ENCODE measurements at places on chromosomes 7 and 10. TPM values are rescaled to one million over a fixed set of nuclear protein-coding genes. Genes with fewer than 3 reads are reported as not detected.

GRCh38 chr7:28408105-28408959 is 4.0 kb upstream of the CREB5 start:
- no peak for DNase-seq

Gene CCL26
- total RNA-seq = not detected

DNA sequence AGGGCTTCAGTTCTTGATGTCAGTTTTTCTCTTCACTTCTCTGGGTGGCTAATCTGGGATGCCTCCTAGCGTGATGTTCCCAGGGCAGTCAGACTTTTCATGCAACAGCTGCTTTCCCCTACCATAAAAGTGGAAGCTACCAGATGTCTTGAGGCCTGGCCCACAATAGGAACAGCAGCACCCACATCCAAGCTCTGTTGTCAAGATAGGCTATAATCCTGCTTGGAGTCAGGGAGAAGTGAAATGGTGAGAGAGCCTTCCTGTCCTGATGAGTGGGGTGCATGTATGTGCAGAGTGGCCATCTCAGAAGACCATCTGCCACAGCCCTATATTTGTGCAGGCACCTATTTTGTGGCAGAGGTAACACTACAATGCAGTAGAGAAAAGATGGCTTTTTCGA is 108.0 kb downstream of the HTR5A start:
- DNase-seq = no peak

GRCh38 chr7:131899271-131900030 is 343.0 kb upstream of the PODXL start:
- no peak for DNase-seq

Gene VSTM4
- total RNA-seq = 0.26 TPM

DNA sequence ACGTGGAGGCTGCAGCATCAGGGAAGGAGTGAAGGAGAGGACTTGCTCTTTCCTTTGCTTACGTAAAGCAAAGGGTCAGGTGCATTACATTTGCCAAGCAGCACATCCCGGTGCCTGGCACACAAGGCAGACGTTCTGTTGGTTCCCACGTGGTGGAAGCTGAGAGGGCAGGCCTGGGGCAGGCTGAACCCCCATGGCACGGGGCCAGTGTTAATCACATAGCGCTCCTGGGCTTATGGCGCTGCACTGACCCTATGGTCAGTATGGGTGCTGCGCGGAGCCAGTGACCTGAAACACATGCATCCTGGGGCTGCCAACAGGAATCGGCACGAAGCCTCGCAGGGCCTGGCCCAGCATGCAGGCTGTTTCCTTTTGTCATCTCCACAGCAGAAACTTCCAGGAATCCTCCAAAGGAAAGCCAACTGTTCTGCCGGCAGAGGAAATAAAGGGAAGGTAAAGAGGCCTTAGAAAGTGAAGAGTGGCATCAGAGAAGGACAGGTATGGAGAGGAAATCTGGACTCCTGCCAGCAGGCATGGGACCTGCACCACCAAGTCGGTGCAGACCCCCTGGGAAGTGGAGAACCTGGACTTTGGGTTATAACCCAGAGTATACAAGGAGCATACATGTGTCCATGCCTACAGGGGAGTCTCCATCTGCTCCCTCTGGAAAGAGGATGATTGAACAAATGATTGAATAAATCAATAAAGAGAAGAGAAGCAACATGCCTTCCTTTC is 560.2 kb downstream of the TCERG1L start:
- DNase-seq = no peak

Gene UBE2D1
- total RNA-seq = 10.3 TPM

GRCh38 chr7:136528329-136528728 is 340.1 kb upstream of the CHRM2 start:
- no peak for DNase-seq

- no peak for DNase-seq
Observed at GRCh38 chr7:151891753-151892152, 14.8 kb upstream of the PRKAG2 start.

Measured in pulmonary artery endothelial cell (primary cell).